Vagina (tissue), 2 donors: ENCODE measurements at places on chromosomes 2 and 18. TPM values are rescaled to one million over a fixed set of nuclear protein-coding genes. Genes with fewer than 3 reads are reported as not detected.

PRSS56 gene
- total RNA-seq, result not detected

DNA sequence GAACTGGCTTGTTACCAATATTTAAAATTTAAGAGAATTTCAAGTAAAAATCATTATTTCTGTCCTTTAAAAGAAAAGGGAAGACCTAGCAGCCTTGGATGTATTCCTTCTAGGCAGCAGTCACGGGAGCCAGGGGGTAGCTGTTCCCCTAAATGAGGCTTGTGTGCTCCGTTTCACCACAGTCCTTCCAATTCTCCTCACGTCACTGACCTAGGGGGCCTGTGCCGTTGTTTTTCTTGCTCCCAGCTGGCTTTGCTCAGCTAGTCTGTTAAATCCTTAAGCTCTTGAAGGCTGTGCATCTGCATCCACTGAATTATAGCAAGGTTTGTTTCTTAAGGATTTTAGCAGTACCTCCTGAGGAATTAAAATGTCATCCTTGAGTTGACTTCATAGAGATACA lies 9.9 kb downstream of the KLHL23 start:
- DNase-seq, result no peak
- H3K27ac ChIP-seq, result no peak overlapping the region
- H3K27me3 ChIP-seq, result no peaks in the 10 kb centered on the region
- no peaks in the 10 kb centered on the region for H3K4me1 ChIP-seq
- H3K36me3 ChIP-seq, result peaks cover 5% of the 10 kb centered on the region

DNA sequence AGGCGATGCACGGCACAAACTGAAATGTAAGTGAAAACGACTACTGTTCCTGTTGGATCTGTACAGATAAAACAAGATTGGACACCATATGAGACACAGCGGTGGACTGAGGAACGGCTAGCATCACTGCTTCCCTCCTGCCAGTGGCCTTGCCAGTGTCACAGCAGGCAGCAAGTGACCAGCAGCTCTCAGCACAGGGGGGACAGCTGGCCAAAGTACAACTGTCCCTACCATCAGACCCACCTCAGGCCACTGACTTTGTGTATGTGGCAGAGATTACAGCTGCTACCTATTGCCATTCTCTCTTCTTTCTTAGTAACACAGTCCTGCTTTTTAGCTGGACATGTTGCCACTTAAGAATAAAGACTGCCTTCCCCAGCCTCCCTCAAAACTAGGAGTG lies 80.0 kb upstream of the SLC66A3 start:
- no peaks in the 10 kb centered on the region for H3K27me3 ChIP-seq
- no peak overlapping the region for H3K27ac ChIP-seq
- no peak for DNase-seq
- no peaks in the 10 kb centered on the region for H3K36me3 ChIP-seq
- no peak overlapping the region for H3K4me3 ChIP-seq

DNA sequence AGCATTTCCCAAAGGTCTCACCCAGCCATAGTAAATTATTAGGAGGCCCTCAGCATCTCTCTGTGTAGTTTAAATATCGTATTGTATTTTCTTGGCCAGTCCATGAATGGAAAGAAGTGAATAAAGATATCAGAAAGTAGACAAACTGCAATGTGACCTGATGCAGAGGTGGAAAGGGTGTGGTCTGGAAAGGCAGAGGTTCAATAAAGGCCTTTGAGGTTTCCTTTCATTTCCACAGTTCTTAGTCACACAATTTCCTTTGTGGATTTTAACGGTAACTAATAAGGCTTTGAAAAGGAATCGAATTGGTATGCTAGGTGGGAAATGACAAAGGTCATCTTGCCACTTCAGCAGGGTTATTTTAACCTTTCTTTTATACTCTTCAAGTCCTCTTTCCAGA lies 20.1 kb upstream of the WIPF1 start:
- H3K4me3 ChIP-seq, result no peak overlapping the region
- DNase-seq, result no peak
- no peaks in the 10 kb centered on the region for H3K27me3 ChIP-seq
- H3K4me1 ChIP-seq, result peaks cover 45% of the 10 kb centered on the region
- no peaks in the 10 kb centered on the region for H3K36me3 ChIP-seq
